Bronchial smooth muscle cell (primary cell): ENCODE measurements at places on chromosomes 4 and X. TPM values are rescaled to one million over a fixed set of nuclear protein-coding genes. Genes with fewer than 3 reads are reported as not detected.

The SLC7A11 gene
- total RNA-seq: 37.5 and 75.0 TPM in 2 replicates

The RASGEF1B gene
- under 0.01 TPM in 1 of 2 replicates, not detected in the other for total RNA-seq

The TSPAN7 gene
- 0.17 TPM in 1 of 2 replicates, not detected in the other for total RNA-seq

The EDA2R gene
- 12.8 and 14.5 TPM in 2 replicates for total RNA-seq

The ADH1A gene
- total RNA-seq: 0.09 and 0.16 TPM in 2 replicates

The SPOCK3 gene
- 0.32 and 1.3 TPM in 2 replicates for total RNA-seq

The SYN1 gene
- 0.09 and 0.16 TPM in 2 replicates for total RNA-seq

The TLR6 gene
- total RNA-seq: 0.69 and 0.95 TPM in 2 replicates

The SSX1 gene
- total RNA-seq: not detected in 2 replicates

The TMPRSS11D gene
- total RNA-seq: under 0.01 TPM in 2 replicates

The ADH1B gene
- total RNA-seq: 104 and 567 TPM in 2 replicates

The INTS6L gene
- 3.5 and 3.6 TPM in 2 replicates for total RNA-seq

The SGCB gene
- total RNA-seq: 26.5 and 27.6 TPM in 2 replicates

The ADH4 gene
- total RNA-seq: not detected in 2 replicates

The HELT gene
- total RNA-seq: not detected in 2 replicates

The RGN gene
- total RNA-seq: 0.26 and 2.4 TPM in 2 replicates

The CXXC4 gene
- not detected in 2 replicates for total RNA-seq

The CACNA1F gene
- under 0.01 TPM in 1 of 2 replicates, not detected in the other for total RNA-seq

The DSPP gene
- total RNA-seq: not detected in 2 replicates

The MAGEC1 gene
- total RNA-seq: not detected in 2 replicates
